ENCODE measurements at places on chromosomes 6 and 20. TPM values are rescaled to one million over a fixed set of nuclear protein-coding genes. Genes with fewer than 3 reads are reported as not detected.

SEMG1 gene
- total RNA-seq = not detected

GRCh38 chr20:44496976-44497375 is 21.3 kb downstream of the TTPAL start:
- peak overlapping the region; percentile 48 for H3K27ac ChIP-seq
- H3K4me3 ChIP-seq = no peak overlapping the region
- peaks cover 11% of the 10 kb centered on the region for H3K36me3 ChIP-seq
- no peaks in the 10 kb centered on the region for H3K27me3 ChIP-seq
- peaks cover 14% of the 10 kb centered on the region for H3K4me1 ChIP-seq
- DNase-seq = no peak

DEFB112 gene
- total RNA-seq = not detected

GRCh38 chr6:28371706-28372451 is 22.1 kb downstream of the ZKSCAN3 start:
- no peak overlapping the region for H3K4me3 ChIP-seq
- no peaks in the 10 kb centered on the region for H3K27me3 ChIP-seq
- H3K36me3 ChIP-seq = no peaks in the 10 kb centered on the region
- H3K27ac ChIP-seq = no peak overlapping the region
- DNase-seq = peak; percentile 39
- peaks cover 14% of the 10 kb centered on the region for H3K4me1 ChIP-seq

AARS2 gene
- total RNA-seq = 16.0 TPM

FERMT1 gene
- 0.74 TPM for total RNA-seq

GRCh38 chr6:42110683-42111082 is 31.7 kb downstream of the C6orf132 start:
- no peak for DNase-seq
- no peaks in the 10 kb centered on the region for H3K36me3 ChIP-seq
- H3K27me3 ChIP-seq = peaks cover 5% of the 10 kb centered on the region
- H3K27ac ChIP-seq = no peak overlapping the region
- H3K4me3 ChIP-seq = no peak overlapping the region

DNA sequence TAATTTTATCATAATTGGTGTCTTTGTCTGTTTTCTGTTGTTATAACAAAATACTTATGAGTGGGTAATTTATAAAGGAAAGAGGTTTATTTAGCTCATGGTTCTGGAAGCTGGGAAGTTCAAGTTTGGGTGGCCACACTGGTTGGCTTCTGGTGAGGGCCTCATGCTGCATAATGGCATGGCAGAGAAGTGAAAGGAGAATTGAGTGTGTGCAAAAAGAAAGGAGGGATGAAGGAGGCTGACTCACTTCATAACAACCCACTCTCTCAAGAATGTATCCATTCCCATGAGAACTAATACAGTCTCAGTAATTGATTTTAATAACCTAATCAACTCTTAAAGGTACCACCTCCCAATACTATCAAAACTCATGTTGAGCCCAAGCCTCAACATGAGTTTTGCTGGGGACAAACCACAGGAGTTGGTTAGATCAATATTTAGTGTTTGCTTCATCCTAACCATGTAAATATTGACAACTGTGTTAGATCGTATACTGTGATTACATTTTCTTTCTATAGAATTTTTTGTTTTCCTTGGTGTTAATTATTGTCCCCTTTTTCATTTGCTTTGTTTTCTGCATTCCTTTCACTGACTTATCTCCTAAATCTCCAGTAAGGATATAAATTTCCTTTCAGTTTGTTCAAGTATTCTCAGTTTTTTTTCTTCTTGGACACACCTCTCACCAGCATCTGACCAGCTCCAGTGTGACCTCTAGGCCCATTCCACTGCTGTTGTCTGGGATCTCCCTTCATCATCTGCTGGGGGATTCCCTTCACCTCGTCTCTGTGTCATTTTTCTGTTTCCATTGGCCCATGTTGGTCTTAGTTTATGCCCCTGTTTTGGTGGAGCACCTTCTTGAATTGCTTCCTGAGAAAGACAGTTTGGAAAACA is 54.8 kb upstream of the SCGN start:
- H3K4me3 ChIP-seq = no peak overlapping the region
- H3K27ac ChIP-seq = no peak overlapping the region
- no peak for DNase-seq
- H3K27me3 ChIP-seq = no peaks in the 10 kb centered on the region
- H3K4me1 ChIP-seq = no peaks in the 10 kb centered on the region
- H3K36me3 ChIP-seq = no peaks in the 10 kb centered on the region

TULP1 gene
- not detected for total RNA-seq

DNA sequence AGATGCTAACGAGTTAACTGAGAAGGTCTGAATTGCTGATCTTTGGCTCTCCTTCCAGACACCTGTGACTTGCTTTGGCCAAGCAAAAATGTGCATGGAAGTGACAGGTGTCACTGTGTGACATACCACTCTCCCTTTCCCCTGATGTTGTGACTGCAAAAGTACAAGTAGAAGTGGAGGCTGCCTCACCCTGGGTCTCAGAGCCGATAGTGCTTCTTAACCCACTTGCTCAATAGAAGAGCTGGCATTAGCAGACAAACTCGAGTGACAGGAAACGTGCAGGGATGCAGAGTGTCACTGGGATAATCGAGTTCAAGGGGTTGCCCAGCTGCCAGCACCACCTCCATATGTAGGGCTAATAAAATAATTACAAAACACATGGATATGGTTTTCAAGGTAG is 16.4 kb upstream of the SPO11 start:
- H3K4me3 ChIP-seq = no peak overlapping the region
- H3K27ac ChIP-seq = no peak overlapping the region

DNA sequence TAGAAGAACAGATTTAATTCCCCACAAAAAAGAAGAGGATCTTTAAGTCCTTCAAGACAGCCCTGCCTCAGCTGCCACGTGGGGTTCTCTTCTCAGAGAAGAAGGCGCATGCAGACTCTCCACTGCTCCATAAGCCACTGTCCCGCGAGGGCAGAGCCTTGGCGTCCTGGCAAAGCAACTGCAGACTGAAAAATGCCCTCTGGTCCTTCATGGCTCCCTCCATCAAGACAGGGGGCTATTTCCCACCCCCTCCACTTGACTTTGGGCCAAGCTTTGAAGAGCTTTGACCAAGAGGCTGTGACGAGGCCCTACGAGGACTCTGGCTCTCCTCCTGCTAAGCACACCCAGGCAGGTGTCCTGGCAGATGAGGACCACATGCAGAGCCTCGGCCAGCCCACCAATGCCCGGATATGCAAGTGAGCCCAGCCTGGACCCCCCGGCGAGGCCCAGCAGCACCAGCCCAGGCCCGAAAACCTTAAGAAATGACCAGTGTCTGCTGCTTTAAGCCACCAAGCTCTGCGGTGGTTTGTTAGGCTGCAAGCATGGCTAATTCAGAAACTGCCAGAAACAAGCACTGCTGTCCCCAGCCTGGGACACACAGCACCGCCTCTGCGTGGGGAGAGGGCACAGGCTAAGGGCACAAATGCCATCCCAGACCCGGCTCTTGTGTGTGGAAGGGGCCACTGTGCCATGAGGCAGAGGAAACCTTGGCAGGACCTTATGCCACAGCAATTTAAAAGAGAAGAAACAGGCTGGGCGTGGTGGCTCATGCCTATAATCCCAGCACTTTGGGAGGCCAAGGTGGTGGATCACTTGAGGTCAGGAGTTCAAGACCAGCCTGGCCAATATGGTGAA is 16.1 kb downstream of the GMEB2 start:
- no peaks in the 10 kb centered on the region for H3K27me3 ChIP-seq
- no peak overlapping the region for H3K27ac ChIP-seq
- no peaks in the 10 kb centered on the region for H3K4me1 ChIP-seq
- no peak overlapping the region for H3K4me3 ChIP-seq

HSPA12B gene
- total RNA-seq = not detected

GRCh38 chr20:15179381-15179780 is 842.0 kb upstream of the FLRT3 start:
- no peaks in the 10 kb centered on the region for H3K27me3 ChIP-seq
- H3K36me3 ChIP-seq = no peaks in the 10 kb centered on the region
- no peak for DNase-seq
- no peaks in the 10 kb centered on the region for H3K4me1 ChIP-seq
- no peak overlapping the region for H3K4me3 ChIP-seq
- no peak overlapping the region for H3K27ac ChIP-seq

DNA sequence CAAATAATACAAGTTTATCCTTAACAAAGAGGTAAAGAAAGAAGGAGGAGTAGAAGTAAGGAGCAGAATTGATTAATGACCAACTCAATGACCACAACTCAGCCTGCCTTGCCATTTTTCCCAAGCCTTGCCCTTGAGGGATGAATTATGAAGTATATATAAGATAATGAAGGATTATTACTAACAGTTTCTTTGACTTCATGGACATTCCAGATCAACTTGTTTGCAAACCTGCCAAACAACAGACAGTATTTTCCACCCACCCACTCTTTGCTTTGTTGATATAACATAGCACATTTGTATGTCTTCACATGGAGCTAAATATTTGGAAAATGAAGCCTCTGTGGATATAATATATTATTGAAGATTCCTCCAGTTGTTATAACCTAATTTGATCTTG is 9.9 kb upstream of the C6orf141 start:
- DNase-seq = no peak
- H3K27ac ChIP-seq = no peak overlapping the region
- H3K4me1 ChIP-seq = no peaks in the 10 kb centered on the region
- no peak overlapping the region for H3K4me3 ChIP-seq

DNA sequence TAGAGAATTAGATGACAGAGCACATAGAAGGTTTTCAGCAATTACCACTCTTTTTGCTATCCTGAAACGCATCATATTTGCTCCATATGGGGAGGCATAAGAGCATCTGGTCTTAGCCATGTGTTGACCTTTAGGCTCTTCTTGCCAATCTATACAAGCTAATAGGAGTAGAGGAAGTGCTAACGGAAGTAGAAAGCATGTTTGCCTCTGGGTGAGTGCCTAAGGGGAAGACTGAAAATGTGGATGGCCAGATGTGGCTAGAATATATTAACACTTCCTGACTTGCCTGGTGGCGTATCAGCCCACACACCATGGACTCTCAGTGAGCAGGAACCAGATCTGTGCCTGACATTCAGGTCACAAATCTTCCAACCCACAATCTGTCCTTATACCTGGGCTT is 136.3 kb downstream of the LRRC1 start:
- H3K27ac ChIP-seq = no peak overlapping the region
- H3K4me3 ChIP-seq = no peak overlapping the region
- no peaks in the 10 kb centered on the region for H3K36me3 ChIP-seq
- no peaks in the 10 kb centered on the region for H3K4me1 ChIP-seq

GRCh38 chr6:164826831-164827468 is 482.5 kb downstream of the C6orf118 start:
- H3K4me1 ChIP-seq = no peaks in the 10 kb centered on the region
- no peak overlapping the region for H3K4me3 ChIP-seq
- no peak for DNase-seq
- no peaks in the 10 kb centered on the region for H3K36me3 ChIP-seq
- H3K27ac ChIP-seq = no peak overlapping the region

CHRNA4 gene
- total RNA-seq = 0.41 TPM

- no peaks in the 10 kb centered on the region for H3K27me3 ChIP-seq
- no peak overlapping the region for H3K27ac ChIP-seq
- no peak overlapping the region for H3K4me3 ChIP-seq
- H3K36me3 ChIP-seq = no peaks in the 10 kb centered on the region
Observed at GRCh38 chr20:53079828-53080686, 107.9 kb downstream of the TSHZ2 start.

DNA sequence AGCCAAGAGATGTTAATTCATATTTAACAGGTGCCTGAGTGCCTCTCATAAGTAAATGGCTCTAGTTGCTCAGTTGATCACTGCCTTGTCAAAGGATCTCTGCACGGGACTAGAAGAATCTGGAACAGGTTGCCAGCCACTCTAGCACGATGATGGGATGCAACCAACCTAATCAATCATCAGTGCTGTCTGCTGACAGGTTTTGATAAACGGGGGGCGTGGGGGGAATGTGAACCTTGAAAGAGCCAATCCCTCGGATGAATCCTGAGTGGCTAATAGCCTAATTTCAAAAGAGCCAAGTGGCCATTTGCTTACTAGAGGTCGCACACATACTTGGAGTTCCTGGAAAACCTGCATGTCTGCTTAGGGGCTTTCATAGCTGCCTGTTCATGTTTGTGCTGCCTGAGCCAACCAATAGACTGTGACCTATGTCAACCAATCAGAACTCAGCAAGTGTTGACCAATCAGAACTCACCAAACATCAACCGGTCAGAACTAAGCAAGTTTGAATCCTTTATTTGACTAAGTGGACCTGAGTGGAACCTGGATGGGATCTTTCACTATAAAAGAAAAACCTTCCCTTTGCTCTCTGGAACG is 43.5 kb upstream of the ECI2 start:
- no peaks in the 10 kb centered on the region for H3K4me1 ChIP-seq
- DNase-seq = no peak
- no peaks in the 10 kb centered on the region for H3K27me3 ChIP-seq

DNA sequence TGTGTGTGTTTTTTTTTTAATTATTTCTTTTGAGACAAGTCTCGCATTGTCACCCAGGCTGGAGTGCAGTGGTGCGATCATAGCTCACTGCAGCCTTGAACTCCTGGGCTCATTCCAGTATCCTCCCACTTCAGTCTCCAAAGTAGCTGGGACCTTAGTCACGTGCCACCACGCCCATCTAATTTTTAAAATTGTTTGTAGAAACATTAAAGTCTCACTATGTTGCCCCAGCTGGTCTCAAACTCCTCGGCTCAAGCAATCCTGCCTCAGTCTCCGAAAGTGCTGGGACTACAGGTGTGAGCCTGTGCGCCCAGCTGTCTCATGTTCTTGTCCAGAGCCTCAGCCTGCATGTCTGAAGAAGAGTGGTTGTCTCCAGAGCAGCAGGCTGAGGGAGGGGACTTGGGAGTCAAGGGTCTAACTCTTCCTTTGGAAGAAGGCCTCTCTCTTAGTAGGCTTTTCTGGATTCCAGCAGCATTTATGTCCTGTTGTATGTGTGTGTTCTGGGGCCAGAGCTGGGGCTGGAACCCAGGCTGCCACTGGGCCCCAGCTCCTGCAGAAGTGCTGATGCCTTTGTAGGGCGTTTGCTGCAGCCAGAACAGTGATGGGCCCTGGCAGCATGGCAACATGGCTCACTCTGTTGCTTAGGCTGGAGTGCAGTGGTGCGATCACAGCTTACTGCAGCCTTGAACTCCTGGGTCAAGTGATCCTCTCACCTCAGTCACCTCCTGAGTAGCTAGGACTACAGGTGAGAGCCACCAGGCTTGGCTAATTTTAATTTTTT is 5.4 kb downstream of the DNMT3B start:
- no peak for DNase-seq
- no peaks in the 10 kb centered on the region for H3K27me3 ChIP-seq
- H3K36me3 ChIP-seq = no peaks in the 10 kb centered on the region
- no peak overlapping the region for H3K4me3 ChIP-seq
- H3K4me1 ChIP-seq = peaks cover 17% of the 10 kb centered on the region
- H3K27ac ChIP-seq = no peak overlapping the region

All from GM12878 (cell line).